ENCODE measurements at places on chromosomes 5 and 9. TPM values are rescaled to one million over a fixed set of nuclear protein-coding genes. Genes with fewer than 3 reads are reported as not detected.

DNA sequence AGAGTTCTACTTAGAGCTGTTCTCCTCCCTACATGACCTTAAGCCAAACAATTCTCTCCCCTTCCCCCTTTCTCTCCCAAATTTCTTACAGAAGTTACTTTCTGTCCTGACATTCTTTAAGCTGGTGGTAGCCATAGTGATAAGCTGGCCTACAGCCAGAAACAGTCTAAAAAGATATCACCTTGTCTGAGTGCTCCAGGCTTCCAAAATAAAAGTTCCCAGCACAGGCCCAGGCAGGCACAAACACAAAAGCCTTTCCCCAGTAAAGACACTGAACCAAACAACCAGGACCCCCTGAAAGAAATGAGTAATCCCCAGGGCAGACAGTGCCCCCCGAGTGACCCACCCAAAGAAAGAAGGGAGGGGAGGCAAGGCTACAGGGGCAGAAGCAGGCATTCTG, 19.2 kb downstream of the SIL1 start:
- no peaks in the 10 kb centered on the region for H3K27me3 ChIP-seq
- no peaks in the 10 kb centered on the region for H3K4me1 ChIP-seq
- no peak for DNase-seq
- H3K27ac ChIP-seq: no peak overlapping the region
- H3K4me3 ChIP-seq: no peak overlapping the region

- no peak overlapping the region for H3K27ac ChIP-seq
- DNase-seq: no peak
- no peaks in the 10 kb centered on the region for H3K4me1 ChIP-seq
Observed at GRCh38 chr9:106846857-106847256, 16.1 kb upstream of the ZNF462 start.

GRCh38 chr9:33374190-33374589, 28.2 kb downstream of the AQP7 start:
- no peaks in the 10 kb centered on the region for H3K4me1 ChIP-seq
- H3K27ac ChIP-seq: no peak overlapping the region
- no peak for DNase-seq
- H3K4me3 ChIP-seq: no peak overlapping the region
- no peaks in the 10 kb centered on the region for H3K36me3 ChIP-seq

GRCh38 chr5:143708672-143709071, 103.3 kb upstream of the HMHB1 start:
- H3K36me3 ChIP-seq: no peaks in the 10 kb centered on the region
- no peak overlapping the region for H3K4me3 ChIP-seq
- no peaks in the 10 kb centered on the region for H3K4me1 ChIP-seq
- DNase-seq: no peak

Gene RNF183
- not detected for total RNA-seq

- DNase-seq: no peak
- no peak overlapping the region for H3K4me3 ChIP-seq
- H3K36me3 ChIP-seq: no peaks in the 10 kb centered on the region
- H3K27ac ChIP-seq: no peak overlapping the region
- no peaks in the 10 kb centered on the region for H3K27me3 ChIP-seq
Observed at GRCh38 chr5:99054972-99055371, 126.2 kb upstream of the CHD1 start.

DNA sequence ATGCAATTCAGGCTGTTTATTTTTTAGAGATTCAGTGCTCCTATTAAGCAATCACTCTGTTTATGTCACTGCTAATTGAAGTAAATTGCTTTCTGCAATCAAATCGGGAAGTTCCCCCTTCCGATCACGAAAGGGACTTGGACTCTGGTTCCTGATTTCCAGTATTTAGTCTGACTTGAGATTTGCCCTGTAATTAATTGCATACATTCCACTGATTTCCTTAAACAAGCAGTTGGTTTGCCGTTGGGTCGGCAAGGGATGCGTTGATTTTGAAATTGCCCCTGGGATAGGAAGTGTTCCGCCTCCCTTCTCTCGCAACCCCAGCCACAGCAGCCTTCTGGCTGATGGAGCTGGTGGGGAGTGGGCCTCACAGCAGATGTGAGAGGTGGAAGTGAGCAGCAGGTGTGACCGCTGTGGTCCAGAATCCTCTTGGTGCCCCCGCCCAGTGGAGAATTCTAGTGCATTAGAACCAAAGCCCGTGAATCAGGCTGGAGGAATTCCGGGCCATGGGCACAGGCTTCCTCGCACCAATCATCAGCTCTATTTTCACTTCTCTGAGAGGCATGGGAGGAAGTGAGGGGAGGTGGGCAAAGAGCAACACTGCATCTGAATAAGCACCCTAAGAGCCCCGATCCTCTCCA, 102.5 kb downstream of the SPRY4 start:
- no peaks in the 10 kb centered on the region for H3K36me3 ChIP-seq
- H3K4me3 ChIP-seq: no peak overlapping the region

DNA sequence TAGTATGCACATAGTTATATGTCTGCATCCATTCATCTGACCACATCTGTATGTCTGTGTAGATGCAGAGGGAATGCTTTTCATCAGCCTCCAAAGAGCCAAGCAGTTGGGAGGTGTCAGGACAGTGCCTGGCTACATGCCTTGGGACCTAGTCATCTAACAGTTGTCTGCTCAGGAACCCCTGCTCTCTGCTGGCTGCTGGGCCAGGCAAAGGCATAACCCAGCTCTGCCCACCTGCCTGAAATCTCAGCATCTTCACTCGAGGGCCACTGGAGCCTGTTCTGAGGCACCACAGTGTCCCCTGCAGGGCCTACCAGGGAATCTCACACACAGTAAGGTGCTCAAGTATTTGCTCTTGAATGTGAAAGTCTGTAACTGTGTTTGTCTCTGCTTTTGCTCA, 3.7 kb downstream of the C9orf50 start:
- H3K4me3 ChIP-seq: no peak overlapping the region
- H3K36me3 ChIP-seq: no peaks in the 10 kb centered on the region
- peaks cover 28% of the 10 kb centered on the region for H3K27me3 ChIP-seq
- no peaks in the 10 kb centered on the region for H3K4me1 ChIP-seq
- no peak for DNase-seq

DNA sequence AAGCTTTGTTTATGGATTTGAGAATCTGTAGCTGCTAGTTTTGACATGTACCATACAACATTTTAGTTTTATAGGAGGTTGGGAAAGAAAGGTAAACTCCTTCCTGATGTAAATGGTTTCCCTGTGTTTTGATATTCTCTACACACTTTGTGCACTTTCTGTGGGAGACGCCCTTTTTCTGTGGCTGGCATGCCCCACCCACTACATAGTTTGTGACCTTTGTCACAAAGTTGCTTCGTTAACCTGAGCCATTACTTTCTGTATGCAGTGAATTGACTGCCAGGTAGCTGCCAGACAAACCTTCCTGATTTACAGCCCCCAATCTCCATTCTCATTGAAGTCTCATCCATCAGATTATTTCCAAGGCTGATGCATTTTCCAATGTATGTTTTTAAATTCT, 90.6 kb downstream of the NLN start:
- DNase-seq: no peak
- H3K27me3 ChIP-seq: peaks cover 1% of the 10 kb centered on the region

Gene FLT4
- total RNA-seq: 7.7 TPM

- no peak overlapping the region for H3K27ac ChIP-seq
- no peaks in the 10 kb centered on the region for H3K27me3 ChIP-seq
- no peaks in the 10 kb centered on the region for H3K4me1 ChIP-seq
- H3K4me3 ChIP-seq: no peak overlapping the region
- no peaks in the 10 kb centered on the region for H3K36me3 ChIP-seq
- DNase-seq: no peak
Observed at GRCh38 chr5:65062469-65063083, 293.8 kb downstream of the CWC27 start.

Gene P4HA2
- total RNA-seq: 8.2 TPM

DNA sequence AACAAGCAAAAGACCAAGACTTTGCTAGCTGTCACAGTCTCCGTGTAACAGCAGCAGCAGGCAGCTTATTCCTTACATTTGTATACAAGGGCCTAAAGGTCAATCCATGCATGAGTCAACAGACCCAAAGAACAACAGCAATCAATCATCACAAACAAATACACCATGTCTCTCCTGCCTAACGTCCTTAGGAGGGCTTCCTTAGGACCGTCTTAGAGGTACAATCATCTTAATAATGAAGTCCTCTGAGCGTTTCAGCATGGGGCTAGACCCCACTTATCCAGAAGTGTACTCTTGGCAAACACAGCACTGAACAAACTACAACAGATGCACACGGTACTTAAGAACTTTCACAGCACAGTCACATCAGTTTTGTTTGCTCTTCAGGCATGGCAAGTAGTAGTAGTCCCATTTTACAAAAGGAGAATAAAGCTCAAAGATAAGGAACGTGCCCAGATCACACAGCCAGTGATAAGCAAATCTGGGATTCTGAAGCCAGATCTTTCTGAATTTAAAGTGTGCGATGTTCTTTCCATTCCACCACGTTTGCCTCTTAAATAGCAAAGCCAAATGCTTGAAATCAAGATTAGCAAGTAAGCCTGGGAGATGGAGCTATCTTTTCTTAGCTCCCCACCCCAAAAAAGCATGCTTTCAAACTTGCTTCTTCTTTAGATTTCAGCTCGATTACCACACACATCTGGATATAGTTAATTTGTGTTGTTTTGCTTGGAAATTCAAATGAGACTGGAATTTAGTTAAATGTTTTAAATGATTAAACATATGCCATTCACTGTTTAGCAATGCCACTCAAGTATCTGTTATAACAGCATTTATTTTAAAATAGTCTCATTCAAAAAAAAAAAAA, 24.2 kb downstream of the PSMB7 start:
- no peak overlapping the region for H3K27ac ChIP-seq
- H3K4me3 ChIP-seq: no peak overlapping the region
- peaks cover 11% of the 10 kb centered on the region for H3K4me1 ChIP-seq
- DNase-seq: no peak
- no peaks in the 10 kb centered on the region for H3K36me3 ChIP-seq
- H3K27me3 ChIP-seq: no peaks in the 10 kb centered on the region

DNA sequence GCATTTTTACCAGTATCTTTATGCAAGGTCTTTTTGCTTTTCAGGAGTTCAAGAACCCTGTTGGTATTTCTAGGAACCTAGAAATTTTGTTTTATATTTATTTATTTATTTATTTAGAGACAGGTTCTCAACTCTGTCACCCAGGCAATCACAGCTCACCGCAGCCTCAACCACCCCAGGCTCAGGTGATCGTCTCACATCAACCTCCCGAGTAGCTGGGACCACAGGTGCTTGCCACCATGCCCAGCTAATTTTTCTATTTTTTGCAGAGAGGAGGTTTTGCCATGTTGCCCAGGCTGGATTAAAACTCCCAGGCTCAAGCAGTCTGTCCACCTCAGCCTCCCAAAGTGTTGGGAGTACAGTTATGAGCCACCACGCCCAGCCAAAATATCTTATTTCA, 32.9 kb downstream of the LHX6 start:
- DNase-seq: no peak
- no peaks in the 10 kb centered on the region for H3K27me3 ChIP-seq
- H3K4me1 ChIP-seq: peaks cover 3% of the 10 kb centered on the region
- no peak overlapping the region for H3K4me3 ChIP-seq

Gene GDNF
- total RNA-seq: 1.7 TPM

Gene PCAT7
- total RNA-seq: 3.2 TPM

DNA sequence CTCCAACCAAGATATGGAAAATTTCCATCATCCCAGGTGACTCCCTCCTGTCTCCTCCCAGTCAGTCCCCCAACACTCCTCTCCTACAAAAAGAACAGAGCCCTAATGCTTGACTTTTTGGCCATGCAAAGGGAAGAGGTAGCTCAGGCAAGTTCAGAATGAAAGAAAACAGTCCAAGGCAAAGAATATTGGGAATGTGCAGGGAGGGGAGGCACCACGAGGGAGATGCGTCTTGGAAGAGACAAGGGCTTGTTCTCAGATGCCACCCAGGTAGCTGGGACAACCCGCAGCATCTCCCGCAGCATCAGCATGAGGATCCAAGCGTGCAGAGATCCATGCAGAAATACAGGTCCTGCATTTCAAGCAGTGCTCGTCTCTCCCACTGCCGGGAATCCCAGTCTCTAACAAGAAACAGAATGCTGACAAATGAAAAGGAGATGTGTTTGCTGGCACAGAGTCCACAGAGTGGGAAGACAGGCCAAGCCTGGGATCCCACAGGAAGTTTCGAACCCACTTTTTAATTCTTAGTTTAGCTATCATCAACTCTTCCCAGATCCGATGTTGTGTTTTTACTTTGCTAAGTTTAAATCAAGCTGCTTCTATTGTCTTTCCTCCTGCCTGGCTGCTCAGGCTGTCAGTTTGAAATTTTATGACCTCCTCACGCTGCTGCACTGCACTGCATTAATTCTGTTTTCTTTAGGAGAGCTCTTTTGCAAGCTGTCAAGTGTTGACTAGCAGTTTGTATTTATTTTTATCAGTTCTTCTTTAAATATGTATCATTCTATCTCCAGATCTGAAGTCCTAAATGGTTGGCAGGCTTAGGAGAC, 86.8 kb upstream of the OSMR start:
- DNase-seq: no peak
- no peaks in the 10 kb centered on the region for H3K36me3 ChIP-seq
- no peak overlapping the region for H3K27ac ChIP-seq
- H3K4me3 ChIP-seq: no peak overlapping the region
- no peaks in the 10 kb centered on the region for H3K27me3 ChIP-seq

DNA sequence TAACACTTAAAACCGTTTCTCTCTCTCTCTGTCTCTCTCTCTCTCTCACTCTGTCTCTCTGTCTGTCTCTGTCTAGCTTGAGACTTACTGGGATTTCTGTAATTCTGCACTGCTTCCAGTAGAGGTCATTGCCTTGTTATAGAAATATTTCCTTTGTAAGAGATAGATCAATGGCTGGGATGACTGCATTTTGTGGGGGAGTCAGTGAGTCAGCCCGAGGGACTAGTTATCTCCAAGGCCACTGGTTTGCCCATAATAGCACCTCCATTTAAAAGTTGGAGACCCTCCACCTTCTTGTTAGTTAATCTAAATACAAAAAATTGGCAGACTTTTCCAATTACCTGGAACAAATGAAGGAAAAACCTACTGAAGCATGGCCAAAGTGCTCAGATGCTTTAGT, 547.2 kb downstream of the LRRC70 start:
- peak; percentile 17 for DNase-seq
- no peaks in the 10 kb centered on the region for H3K27me3 ChIP-seq
- no peak overlapping the region for H3K4me3 ChIP-seq

GRCh38 chr5:179307931-179308471, 37.3 kb downstream of the ADAMTS2 start:
- H3K4me1 ChIP-seq: no peaks in the 10 kb centered on the region
- H3K4me3 ChIP-seq: no peak overlapping the region
- H3K36me3 ChIP-seq: no peaks in the 10 kb centered on the region
- no peaks in the 10 kb centered on the region for H3K27me3 ChIP-seq
- DNase-seq: no peak
- H3K27ac ChIP-seq: no peak overlapping the region

Measured in H1 (cell line).